ENCODE measurements at places on chromosomes 2 and 18.

- no peak for DNase-seq
These were observed 98.1 kb downstream of the COL6A3 start for GRCh38 chr2:237315829-237316225.

- no peak for DNase-seq
These were observed 135.0 kb upstream of the RIOK3 start for GRCh38 chr18:23317975-23318675.

DNA sequence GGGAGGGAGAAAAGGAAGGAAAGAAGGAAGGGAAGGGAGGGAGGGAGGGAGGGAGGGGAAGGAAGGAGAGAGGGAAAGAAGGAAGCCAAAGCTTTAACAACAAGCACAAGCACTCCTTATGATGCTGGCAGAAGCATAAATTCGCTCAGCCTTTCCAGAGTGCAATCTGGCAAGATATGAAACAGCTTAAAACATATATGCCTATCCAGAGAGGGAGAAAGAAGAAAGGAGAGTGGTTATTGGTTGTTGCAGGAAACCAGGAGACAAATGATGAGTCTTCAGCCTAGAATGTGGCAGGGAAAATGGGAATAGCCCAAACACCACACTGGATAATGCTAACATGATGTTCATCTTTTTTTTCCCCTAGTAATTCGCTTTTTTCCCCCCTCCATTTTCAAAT lies 64.0 kb downstream of the STPG4 start:
- no peak for DNase-seq

GRCh38 chr2:127071901-127072328 lies 35.0 kb downstream of the BIN1 start:
- no peak for DNase-seq

GRCh38 chr18:12067671-12068070 lies 26.0 kb upstream of the ANKRD62 start:
- DNase-seq = no peak

DNA sequence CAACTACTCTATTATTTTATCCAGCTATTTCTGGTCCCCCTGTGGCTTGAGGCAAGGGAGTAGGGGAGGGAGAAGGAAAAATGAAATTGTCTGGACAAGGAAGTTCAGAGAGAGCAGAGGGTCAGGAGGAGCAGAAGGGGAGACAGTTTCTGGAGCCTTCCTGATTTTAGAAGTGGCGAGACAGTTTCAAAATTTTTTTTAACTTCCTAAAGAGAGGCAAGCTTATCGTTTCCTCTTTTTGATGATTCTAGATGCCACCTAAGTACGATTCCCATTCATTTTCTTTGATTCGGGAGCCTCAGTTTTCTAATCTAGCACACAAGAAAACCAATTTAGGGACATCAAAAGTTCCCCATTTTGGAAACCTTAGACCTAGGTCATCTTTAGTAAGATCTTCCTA lies 96.9 kb upstream of the B3GNT2 start:
- no peak for DNase-seq

DNA sequence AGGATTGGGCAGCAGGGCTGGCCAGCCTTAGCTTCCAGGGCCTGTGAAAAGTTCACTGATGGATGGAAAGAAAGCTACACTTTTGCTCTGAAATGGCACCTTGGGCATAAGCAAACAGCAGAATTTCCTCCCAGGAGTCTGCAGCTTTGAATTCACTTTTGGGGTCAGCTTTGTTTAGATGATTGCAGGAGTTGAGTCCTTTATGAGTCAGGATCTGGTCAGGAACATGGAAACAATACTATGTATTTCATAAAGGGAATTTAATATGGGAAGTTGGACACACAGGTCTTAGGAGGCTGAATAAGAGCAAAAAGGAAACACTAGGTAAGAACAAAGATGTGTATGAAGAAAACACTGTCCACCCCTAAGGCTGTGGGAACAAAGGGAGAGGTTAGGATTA lies 345.3 kb downstream of the TSN start:
- no peak for DNase-seq

DNA sequence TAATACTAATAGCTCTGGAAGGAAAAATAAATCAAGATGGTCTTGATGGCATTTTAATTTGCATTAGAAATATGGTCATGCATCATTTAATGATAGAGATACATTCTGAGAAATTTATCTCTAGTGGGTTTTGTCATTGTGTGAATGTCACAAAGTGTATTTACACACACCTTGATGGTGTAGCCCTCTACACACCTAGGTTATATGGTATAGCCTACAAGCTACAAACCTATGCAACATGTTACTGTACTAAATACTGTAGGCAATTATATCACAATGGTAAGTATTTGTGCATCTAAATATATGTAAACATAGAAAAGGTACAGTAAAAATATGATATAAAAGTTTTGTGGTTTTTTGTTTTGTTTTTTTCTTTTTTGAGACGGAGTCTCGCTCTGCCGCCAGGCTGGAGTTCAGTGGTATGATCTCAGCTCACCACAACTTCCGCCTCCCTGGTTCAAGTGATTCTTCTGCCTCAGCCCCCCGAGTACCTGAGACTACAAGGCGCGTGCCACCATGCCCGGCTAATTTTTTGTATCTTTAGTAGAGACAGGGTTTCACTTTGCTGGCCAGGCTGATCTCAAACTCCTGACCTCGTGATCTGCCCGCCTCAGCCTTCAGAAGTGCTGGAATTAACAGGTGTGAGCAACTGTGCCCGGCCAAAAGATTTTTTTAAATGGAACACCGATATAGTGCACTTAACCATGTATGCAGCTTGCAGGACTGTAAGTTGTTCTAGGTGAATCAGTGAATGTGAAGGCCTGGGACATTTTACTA lies 83.7 kb upstream of the UBXN4 start:
- no peak for DNase-seq

GRCh38 chr2:86413296-86414094 lies 27.7 kb upstream of the KDM3A start:
- DNase-seq = no peak

DNA sequence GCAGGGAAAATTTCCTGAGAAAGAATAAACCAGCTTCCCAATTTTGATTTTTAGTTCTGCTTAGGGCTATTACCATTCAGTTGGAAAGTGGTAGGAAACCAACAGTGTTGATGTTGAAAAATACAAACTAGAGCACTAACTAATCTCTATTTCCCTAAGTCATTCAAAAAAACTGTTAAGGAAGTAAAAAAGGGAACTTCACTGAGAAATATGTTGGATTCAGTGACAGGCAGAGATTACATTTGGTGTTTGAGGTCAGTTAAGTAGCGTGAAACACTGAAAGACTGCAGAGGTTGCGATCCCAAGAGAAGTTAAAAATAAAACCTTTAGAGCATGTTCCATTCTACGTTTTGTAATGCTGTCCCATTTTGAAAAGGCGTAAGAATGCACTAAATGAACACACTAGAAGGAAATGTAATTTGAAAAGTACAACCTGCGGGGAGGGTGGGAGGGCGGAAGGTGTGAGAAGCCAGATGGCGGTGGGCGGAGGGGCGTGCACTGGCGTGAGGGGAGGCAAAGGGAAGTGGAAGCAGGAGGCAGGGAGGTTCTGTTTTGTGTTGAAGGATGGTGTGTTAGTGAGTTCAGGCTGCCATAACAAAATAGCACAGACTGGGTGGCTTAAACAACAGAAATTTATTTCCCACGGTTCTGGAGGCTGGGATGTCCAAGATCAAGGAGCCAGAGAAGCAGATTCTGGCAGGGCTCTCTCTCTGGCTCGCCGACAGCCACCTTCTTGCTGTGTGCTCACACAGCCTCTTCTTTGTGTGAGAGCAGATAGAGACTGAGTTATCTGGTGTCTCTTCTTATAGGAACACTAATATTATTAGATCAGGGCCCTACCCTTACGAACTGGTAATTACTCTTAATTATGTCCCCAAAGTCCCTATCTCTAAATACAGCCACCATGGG lies 94.3 kb upstream of the KCTD1 start:
- no peak for DNase-seq

DNA sequence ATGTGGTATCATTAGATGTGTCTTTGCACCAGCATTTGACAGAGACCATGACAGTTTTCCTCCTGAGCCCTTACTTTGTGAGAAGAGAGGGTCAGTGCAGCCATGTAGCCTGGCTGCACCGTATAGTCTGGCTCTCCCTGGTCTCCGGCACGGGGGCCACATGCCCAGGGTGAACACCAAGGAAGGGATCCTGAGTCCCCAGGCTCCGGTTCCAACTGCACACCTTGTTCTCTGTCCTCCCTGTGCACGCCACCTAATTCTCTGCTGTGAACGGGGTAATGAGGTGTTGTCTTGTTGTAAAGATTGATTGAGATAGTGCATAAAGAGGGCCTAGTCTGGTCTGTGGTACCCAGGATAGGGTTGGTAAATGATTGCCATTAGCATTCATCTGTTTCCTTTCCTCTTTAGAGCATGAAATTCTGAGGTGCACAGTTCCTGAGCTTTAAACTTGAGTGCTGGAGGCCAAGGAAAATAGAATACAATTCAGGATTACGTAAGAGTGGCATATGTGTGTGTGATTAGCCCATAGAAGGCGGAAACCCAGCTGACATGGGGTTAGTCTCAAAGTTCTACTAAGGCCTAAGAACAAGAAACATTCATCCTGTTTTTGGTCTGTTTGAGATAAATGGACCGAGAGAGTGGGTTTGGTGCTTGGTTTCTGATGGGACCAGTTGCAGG lies 55.5 kb downstream of the NCK2 start:
- no peak for DNase-seq

DNA sequence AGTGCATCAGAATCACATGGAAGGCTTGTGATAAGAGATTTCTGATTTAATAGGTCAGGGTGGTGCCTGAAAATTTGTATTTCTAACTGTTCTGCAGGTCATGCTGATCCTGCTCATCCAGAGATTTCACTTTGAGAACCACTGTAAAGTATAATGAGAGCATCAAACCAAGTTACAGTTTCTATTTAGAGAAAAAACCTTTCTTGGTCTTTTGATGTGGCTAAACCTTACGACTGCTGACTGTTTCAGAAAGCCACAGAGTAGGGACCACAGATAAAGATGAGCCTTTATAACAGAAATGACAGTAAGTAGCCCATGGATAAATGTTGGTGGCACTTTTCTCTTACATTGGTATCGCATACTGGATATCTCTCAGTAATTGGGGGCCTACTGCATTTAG lies 109.4 kb upstream of the FANCL start:
- no peak for DNase-seq

DNA sequence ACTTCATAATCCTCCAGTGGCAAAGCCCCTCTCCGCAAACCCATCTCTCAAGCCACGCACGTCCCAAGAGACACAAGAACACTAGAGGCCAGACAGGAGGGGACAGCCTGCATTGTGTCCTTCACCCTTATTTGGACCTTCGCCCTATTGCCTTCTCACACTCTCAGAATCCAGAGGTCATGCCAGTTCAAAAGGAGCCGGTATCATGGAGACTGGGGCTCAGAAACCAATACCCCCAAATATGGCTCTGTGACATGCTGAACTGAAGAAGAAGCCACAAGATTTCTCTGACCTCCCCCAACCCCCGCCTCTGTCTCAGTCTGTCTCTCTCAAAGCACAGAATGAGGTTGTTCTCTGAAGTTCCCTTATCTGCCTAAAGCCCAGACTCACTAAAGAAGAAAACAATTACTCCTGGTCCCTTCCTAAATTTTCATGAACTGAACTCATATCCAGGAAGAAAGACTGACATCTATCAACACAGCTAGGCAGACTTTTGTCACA lies 19.2 kb upstream of the SPATA3 start:
- DNase-seq = no peak

- no peak for DNase-seq
These were observed 58.3 kb downstream of the KANSL1L start for GRCh38 chr2:210112871-210113270.

DNA sequence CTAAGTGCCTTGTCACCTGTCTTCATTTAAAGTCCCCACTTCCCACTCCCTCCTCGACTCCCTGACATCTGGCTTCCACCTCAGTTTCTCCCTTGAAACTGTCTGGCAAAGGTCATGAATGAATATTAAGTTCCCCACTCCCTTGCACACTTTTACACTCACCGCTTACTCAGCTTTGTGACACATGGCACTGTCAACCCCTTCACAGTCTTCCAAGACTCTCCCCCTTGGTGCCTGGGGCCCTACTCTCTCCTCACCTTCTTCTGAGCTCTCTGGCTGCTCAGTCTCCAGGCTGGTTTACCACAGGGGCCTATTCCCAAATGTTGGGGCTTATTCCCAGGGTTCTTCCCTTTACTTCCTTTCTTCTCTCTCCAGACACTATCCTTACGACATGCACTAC lies 17.9 kb upstream of the PTPN4 start:
- no peak for DNase-seq

- no peak for DNase-seq
These were observed 42.6 kb downstream of the GLI2 start for GRCh38 chr2:120778244-120778643.

- no peak for DNase-seq
These were observed 21.1 kb downstream of the PTPN2 start for GRCh38 chr18:12862874-12863482.

- DNase-seq = no peak
These were observed 270.6 kb upstream of the TANK start for GRCh38 chr2:160889439-160890170.

DNA sequence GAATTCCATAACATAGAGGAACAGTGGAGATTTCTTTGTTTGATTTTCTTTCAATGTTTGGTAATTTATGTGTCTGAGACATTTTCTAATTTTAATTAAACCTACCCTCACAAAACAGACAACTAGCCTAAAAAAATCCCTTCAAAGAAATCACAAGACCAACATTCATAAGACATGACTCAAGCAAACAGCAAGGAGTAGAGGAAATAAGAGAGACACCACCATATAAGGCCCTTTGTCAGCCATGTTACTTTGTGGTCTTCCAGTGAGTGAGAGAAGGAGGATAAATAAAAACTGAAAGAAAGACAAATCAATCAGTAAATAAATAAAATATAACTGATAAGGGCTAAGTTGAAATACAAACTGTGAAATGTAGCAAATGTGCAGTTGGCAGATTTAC lies 830.8 kb upstream of the SLC39A10 start:
- DNase-seq = no peak
